ENCODE measurements at places on chromosomes 3 and 15. TPM values are rescaled to one million over a fixed set of nuclear protein-coding genes. Genes with fewer than 3 reads are reported as not detected.

CNTN4 gene
- total RNA-seq: not detected

LEKR1 gene
- 1.4 TPM for total RNA-seq

SLC24A5 gene
- total RNA-seq: not detected

MINAR1 gene
- total RNA-seq: 0.38 TPM

CDC25A gene
- total RNA-seq: 20.1 TPM

VEPH1 gene
- total RNA-seq: not detected

ECE2 gene
- not detected for total RNA-seq

CFAP100 gene
- total RNA-seq: not detected

ACKR4 gene
- not detected for total RNA-seq

PEX11A gene
- 2.8 TPM for total RNA-seq

- H3K4me1 ChIP-seq: no peaks in the 10 kb centered on the region
- H3K36me3 ChIP-seq: no peaks in the 10 kb centered on the region
- H3K4me3 ChIP-seq: no peak overlapping the region
- no peak overlapping the region for H3K27ac ChIP-seq
Observed at GRCh38 chr15:26632500-26632899, 140.4 kb downstream of the GABRB3 start.

- H3K27me3 ChIP-seq: no peaks in the 10 kb centered on the region
- peak within 1 kb of the TSS; percentile 81 for H3K4me3 ChIP-seq
- peaks cover 64% of the 10 kb centered on the region for H3K4me1 ChIP-seq
- H3K27ac ChIP-seq: peak within 1 kb of the TSS; percentile 84
- peaks cover 60% of the 10 kb centered on the region for H3K36me3 ChIP-seq
Observed at GRCh38 chr3:98531622-98532274, at the start of gene GPR15. Gene GPR15 (plus strand): TSS chr3:98531978. CDS start chr3:98532034, 56 bp downstream.

- no peak for DNase-seq
- no peak overlapping the region for H3K27ac ChIP-seq
- no peaks in the 10 kb centered on the region for H3K4me1 ChIP-seq
- no peak overlapping the region for H3K4me3 ChIP-seq
- H3K36me3 ChIP-seq: no peaks in the 10 kb centered on the region
Observed at GRCh38 chr3:71817262-71817661, 32.3 kb upstream of the PROK2 start.

DNA sequence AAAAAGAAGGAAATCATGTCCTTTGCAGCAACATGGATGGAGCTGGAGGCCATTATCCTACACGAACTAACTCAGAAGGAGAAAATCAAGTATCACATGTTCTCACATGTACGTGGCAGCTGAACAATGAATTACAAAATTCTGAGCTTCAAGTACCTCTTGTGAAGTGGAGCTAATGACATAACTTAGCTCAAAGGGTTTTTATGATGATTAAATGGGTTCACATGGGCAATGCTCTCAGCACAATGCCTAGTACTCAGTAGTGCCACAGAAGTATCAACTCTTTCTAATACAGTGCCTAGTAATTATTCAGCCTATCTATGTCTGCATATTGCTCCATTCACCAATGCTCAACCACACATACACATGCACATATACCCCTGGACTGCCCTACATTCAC is 407.5 kb upstream of the WNT5A start:
- DNase-seq: no peak
- no peak overlapping the region for H3K27ac ChIP-seq
- no peaks in the 10 kb centered on the region for H3K4me1 ChIP-seq
- no peak overlapping the region for H3K4me3 ChIP-seq

- no peak overlapping the region for H3K4me3 ChIP-seq
- H3K27me3 ChIP-seq: no peaks in the 10 kb centered on the region
- DNase-seq: no peak
- peaks cover 14% of the 10 kb centered on the region for H3K4me1 ChIP-seq
- H3K27ac ChIP-seq: no peak overlapping the region
- peaks cover under 1% of the 10 kb centered on the region for H3K36me3 ChIP-seq
Observed at GRCh38 chr15:42911058-42911592, 9.5 kb downstream of the TTBK2 start.

- no peak overlapping the region for H3K4me3 ChIP-seq
- H3K4me1 ChIP-seq: peaks cover 43% of the 10 kb centered on the region
- no peak for DNase-seq
- no peak overlapping the region for H3K27ac ChIP-seq
- H3K36me3 ChIP-seq: no peaks in the 10 kb centered on the region
Observed at GRCh38 chr15:50140098-50140497, 21.1 kb upstream of the ATP8B4 start.

DNA sequence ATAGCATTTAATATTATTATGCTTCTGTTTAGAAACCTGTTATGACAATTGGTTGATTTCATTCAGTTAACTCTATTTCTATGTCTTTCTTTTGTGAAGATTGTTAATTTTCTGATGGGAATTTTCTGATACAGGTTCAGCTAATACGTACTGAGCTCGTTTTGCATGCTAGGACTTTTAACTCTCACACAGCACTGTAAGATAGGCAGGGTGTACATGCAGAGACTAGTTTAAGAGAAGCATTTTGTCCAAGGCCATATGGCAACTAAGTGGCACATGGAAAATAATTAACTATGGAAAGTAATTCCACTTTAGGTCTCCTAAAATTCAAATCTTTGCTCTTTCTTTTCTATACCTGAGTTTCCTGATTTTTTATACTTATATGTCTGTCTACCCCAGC is 81.9 kb downstream of the IL1RAP start:
- no peak overlapping the region for H3K27ac ChIP-seq
- H3K4me1 ChIP-seq: peaks cover 27% of the 10 kb centered on the region
- H3K27me3 ChIP-seq: no peaks in the 10 kb centered on the region
- no peak for DNase-seq
- H3K36me3 ChIP-seq: peaks cover 45% of the 10 kb centered on the region
- no peak overlapping the region for H3K4me3 ChIP-seq

GRCh38 chr3:169526246-169526645 is 137.3 kb downstream of the MECOM start:
- no peaks in the 10 kb centered on the region for H3K27me3 ChIP-seq
- no peak overlapping the region for H3K27ac ChIP-seq
- H3K4me1 ChIP-seq: no peaks in the 10 kb centered on the region

DNA sequence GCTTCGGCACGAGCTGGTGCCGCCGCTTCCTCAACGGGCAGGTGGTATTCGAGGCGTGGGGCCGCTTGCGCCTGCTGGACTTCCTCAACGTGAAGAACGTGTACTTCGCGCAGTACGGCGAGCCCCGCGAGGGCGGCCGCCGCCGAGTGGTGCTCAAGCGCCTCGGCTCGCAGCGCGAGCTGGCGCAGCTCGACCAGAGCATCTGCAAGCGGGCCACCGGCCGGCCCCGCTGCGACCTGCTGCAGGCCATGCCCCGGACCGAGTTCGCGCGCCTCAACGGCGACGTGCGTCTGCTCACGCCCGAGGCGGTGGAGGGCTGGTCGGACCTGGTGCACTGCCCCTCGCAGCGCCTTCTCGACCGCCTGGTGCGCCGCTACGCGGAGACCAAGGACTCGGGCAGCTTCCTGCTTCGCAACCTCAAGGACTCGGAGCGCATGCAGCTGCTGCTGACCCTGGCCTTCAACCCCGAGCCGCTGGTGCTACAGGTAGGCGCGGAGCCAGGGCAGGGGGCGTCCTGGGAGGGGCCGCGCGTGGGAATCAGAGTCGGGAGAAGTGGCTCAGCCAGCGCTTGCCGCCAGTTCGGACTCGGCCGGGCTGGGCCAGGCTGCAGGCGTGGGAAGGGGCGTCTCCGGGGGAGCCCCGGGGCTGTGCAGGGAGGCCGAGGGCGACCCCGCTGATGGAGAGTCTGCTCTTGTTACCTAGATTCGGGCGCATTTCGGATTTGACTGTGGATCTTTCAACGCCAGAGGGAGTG is 1.1 kb downstream of the DIPK2A start:
- peaks cover 38% of the 10 kb centered on the region for H3K4me1 ChIP-seq
- H3K27ac ChIP-seq: peak overlapping the region; percentile 90
- DNase-seq: peak; percentile 74
- H3K36me3 ChIP-seq: peaks cover 10% of the 10 kb centered on the region

GRCh38 chr15:82846621-82847020 is 37.2 kb downstream of the WHAMM start:
- H3K4me3 ChIP-seq: no peak overlapping the region
- no peak overlapping the region for H3K27ac ChIP-seq
- no peak for DNase-seq
- H3K27me3 ChIP-seq: peaks cover 10% of the 10 kb centered on the region
- peaks cover 15% of the 10 kb centered on the region for H3K36me3 ChIP-seq

GRCh38 chr15:101201411-101202174 is 50.3 kb downstream of the CHSY1 start:
- DNase-seq: peak; percentile 36
- H3K36me3 ChIP-seq: peaks cover 27% of the 10 kb centered on the region
- H3K4me3 ChIP-seq: no peak overlapping the region
- H3K4me1 ChIP-seq: peaks cover 89% of the 10 kb centered on the region

GRCh38 chr3:107369791-107370190 is 7.4 kb upstream of the CCDC54 start:
- DNase-seq: no peak
- peaks cover 11% of the 10 kb centered on the region for H3K4me1 ChIP-seq
- peaks cover 16% of the 10 kb centered on the region for H3K27me3 ChIP-seq
- no peak overlapping the region for H3K4me3 ChIP-seq
- no peak overlapping the region for H3K27ac ChIP-seq
- H3K36me3 ChIP-seq: no peaks in the 10 kb centered on the region

DNA sequence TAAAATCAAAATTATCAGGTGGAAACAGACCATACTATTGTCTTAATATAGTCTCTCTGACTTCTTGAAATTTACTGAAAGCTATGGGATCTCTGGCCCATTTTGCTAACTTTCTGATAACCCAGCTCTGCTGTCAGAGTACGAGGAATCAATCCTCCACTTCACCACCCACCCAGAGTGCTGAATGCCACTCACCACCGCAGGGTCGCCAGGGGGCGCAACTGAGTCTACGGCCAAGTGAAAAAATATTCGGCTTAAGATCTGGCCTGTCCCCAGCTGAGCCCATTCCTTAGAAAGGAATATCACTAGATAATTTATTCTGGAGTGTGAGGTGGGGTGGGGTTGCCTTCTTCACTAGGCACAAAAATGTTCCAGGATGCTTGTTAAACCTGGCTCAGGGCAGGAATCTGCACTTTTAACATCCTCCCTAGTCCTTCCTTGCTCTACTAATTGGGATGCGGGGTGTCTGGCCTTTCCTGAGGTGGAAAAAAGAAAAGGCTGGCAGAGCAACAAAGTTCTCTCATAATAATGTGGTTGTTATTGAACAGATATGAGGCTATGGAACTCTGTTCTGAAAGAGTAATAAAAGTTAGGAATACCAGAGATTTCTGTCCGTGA is 520.6 kb downstream of the MFSD1 start:
- no peaks in the 10 kb centered on the region for H3K36me3 ChIP-seq
- no peaks in the 10 kb centered on the region for H3K4me1 ChIP-seq
- H3K27me3 ChIP-seq: no peaks in the 10 kb centered on the region
- peak; percentile 24 for DNase-seq
- H3K4me3 ChIP-seq: no peak overlapping the region

DNA sequence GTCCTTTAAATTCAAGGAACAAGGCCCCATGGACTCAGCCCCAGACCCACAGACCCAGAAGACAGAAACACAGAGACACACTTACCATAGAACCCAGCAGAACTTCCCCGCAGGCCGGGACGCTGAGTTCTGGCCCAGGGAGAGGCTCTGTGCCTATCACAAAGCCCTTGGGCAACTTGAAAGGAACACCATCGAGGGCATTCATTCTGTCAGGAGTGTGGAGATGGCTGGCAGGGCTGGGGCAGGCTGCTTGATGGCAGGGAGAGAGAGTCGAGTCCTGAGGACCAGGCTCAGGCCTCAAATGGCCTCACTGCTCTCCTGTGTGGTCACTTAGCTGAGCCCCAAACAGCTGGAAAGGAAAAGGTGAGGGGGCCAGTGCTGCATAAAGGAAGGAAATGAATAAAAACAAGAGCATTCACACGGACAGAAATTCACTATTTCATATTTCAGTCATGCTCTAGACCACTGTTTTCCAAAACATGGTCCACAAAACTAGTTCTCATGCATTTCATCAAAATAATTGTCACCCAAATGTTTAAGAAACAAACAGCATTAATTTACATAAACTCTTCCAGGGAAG is 8.9 kb downstream of the UBAP1L start:
- no peaks in the 10 kb centered on the region for H3K27me3 ChIP-seq
- no peak overlapping the region for H3K27ac ChIP-seq
- no peak for DNase-seq
- H3K4me3 ChIP-seq: no peak overlapping the region
- peaks cover 23% of the 10 kb centered on the region for H3K36me3 ChIP-seq
- H3K4me1 ChIP-seq: peaks cover 8% of the 10 kb centered on the region

DNA sequence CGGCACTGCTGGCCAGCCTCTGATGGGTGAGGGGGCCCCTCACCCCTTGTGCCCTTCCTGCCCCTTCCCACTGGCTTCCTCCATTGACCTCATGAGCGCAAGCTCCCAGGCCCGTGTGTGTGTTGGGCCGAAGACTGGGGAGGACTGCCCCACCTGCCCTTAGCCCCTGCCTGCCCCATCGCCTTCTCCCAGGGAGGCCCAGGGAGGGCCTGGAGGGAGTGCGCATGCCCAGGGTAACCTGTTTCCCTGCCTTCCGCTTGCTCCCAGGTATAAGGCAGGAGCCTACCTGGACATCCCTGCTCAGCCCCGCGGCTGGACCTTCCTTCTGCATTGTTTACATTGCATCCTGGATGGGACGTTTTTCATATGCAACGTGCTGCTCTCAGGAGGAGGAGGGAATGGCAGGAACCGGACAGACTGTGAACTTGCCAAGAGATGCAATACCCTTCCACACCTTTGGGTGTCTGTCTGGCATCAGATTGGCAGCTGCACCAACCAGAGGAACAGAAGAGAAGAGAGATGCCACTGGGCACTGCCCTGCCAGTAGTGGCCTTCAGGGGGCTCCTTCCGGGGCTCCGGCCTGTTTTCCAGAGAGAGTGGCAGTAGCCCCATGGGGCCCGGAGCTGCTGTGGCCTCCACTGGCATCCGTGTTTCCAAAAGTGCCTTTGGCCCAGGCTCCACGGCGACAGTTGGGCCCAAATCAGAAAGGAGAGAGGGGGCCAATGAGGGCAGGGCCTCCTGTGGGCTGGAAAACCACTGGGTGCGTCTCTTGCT is 8.8 kb downstream of the DLL4 start:
- peaks cover 17% of the 10 kb centered on the region for H3K4me1 ChIP-seq
- H3K27me3 ChIP-seq: peaks cover 6% of the 10 kb centered on the region
- H3K27ac ChIP-seq: peak overlapping the region; percentile 11
- H3K36me3 ChIP-seq: no peaks in the 10 kb centered on the region

DNA sequence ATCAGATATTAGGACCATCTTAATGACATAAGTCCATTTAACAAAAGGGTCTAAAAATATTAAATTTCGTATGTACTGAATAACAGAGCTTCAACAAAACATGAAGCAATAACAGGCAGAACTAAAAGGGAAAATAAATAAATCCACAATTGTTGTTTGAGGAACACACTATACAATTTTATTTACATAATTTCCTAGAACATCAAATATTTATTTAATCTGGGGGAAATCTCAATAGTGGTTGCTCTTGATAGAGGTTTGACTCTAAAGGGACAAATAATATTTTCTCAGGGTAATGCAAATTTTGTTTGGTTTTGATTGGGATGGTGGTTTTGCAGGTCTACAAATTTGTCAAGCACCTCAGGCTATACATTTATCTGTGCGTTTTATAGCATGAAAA is 90.3 kb downstream of the BCHE start:
- no peak for DNase-seq
- H3K4me3 ChIP-seq: no peak overlapping the region
- no peaks in the 10 kb centered on the region for H3K27me3 ChIP-seq
- H3K27ac ChIP-seq: no peak overlapping the region

GRCh38 chr3:126433105-126433430 is 38.4 kb downstream of the CFAP100 start:
- no peaks in the 10 kb centered on the region for H3K27me3 ChIP-seq
- H3K36me3 ChIP-seq: no peaks in the 10 kb centered on the region
- no peak for DNase-seq
- no peaks in the 10 kb centered on the region for H3K4me1 ChIP-seq
- no peak overlapping the region for H3K4me3 ChIP-seq

GRCh38 chr3:112032098-112032731 is 2.3 kb upstream of the TMPRSS7 start:
- H3K36me3 ChIP-seq: no peaks in the 10 kb centered on the region
- no peaks in the 10 kb centered on the region for H3K27me3 ChIP-seq
- no peaks in the 10 kb centered on the region for H3K4me1 ChIP-seq
- H3K27ac ChIP-seq: no peak overlapping the region

Measured in activated CD4-positive, alpha-beta memory T cell treated with anti-CD3 and anti-CD28 coated beads, Interleukin-2, amount 10 ng/mL, durations not matched to agents 7 days and 5 days (primary cell).